SK-N-MC (cell line): ENCODE measurements at places on chromosomes 13 and 19.

GRCh38 chr19:50717026-50717723, 2.4 kb downstream of the SHANK1 start:
- DNase-seq, result no peak

DNA sequence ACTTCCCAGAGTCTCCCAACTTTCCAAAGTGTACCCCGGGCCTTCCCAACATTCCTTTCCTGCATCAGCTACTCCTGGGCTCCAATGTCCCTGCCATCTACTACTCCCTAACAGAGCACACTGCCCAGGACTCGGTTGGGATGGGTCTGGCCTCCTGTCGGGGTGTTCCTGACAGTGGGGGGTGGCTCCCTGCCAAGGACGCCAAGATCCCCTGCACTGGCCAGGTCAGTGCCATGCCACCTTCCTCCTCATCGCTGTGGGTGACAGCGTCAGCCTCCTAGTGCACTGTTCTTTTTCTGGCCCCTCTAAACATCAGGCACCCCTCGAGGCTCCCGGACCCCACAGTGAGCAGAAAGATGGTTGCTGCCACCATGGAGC, 13.8 kb downstream of the EPS15L1 start:
- no peak for DNase-seq

DNA sequence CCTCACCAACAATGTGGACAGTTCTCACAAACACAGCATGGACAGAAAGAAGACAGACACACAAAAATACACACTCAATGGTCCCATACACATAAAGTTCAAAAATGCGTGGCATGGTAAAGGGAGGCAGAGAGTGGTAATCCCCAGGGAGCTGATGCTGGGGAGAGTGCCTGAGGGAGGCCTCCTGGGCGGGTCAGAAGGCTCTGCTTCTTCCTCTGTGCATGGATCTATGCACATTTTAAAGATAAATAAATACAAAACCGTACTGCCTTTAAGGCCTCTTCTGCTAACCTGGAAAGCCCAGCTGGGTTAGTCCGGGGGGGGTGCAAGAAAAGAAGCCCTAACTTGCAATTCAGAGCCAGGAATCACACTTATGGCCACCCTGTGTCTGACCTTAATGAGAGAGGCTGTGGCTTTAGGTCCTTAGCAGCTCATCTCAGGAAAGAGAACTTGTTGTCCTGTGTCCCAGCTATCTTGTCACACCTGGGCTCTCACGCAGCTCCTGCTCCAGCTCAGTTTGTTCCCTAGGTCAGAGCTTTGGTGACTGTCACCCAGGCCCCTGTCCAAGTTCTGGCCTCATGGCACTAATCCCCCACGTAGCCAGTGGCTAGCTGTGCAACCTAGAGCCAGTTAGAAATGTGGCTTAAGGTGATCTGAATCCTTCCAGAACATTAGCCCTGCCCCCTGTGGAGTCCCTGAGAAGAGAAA, 28.5 kb downstream of the POP4 start:
- DNase-seq, result no peak

GRCh38 chr19:4557971-4558941, 1.2 kb downstream of the SEMA6B start:
- no peak for DNase-seq

GRCh38 chr19:41232686-41233085, 13.7 kb downstream of the AXL start:
- DNase-seq, result no peak

GRCh38 chr13:50070186-50070585, 54.9 kb downstream of the KCNRG start:
- DNase-seq, result no peak

DNA sequence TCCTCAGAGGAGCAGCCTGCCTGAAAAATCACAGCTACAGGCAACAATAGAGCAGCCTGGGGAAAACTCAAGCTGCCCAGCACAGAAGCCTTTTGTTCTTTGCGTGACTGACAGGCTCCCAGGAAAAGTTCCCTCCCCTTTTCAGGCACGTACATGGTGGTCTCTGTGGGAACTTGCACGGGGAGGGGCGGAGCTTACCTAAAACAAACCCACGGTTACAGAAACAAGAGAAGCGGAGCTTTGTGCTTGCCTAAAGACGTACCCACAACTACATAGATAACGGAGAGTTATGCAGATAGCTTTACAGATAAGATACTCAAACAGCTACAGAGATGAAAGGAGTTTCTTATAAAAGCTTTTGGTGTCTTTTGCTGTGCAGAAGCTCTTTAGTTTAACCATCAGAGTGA, 11.4 kb downstream of the ETFB start:
- no peak for DNase-seq

GRCh38 chr13:52179925-52180324, 20.5 kb upstream of the NEK3 start:
- DNase-seq, result no peak

DNA sequence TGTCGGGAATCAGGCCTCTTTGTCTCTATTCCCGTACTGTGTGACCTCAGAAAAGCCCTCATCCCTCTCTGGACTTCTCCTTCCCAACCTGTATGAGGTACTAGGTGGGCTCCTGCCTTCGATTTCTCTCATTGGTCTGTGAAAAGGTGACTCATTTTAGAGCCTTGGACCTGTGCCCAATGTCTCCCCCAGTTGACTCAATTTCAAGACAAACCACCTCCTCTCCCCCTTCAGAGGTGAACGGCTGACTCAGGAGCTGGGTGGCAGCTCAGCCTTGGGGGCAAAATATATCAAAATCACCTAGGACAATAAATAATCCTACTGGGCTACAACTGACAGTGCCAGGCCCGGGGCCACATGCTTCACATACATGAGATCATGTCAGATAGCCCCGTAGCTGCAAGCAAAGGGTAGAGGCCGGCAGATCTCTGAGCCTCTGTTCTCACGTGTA, 630 bp downstream of the COQ8B start:
- no peak for DNase-seq

- DNase-seq, result no peak
These were observed 29.4 kb downstream of the DNM2 start for GRCh38 chr19:10747271-10747670.

DNA sequence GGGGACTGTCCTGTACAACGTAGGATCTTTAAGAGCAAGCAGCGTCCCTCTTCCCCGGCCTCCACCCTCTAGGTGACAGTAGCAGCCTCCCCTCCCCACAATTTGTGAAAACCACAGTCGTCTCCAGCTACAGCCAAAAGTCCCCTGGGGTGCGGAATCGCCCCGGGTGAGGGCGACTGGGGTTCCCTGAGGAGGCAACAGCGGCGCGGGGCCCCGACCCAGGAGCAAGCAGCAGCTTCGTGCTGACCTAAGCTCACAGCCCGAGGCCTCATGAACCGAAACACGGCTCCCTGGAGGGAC, 322 bp downstream of the ZNF558 start:
- DNase-seq, result no peak

DNA sequence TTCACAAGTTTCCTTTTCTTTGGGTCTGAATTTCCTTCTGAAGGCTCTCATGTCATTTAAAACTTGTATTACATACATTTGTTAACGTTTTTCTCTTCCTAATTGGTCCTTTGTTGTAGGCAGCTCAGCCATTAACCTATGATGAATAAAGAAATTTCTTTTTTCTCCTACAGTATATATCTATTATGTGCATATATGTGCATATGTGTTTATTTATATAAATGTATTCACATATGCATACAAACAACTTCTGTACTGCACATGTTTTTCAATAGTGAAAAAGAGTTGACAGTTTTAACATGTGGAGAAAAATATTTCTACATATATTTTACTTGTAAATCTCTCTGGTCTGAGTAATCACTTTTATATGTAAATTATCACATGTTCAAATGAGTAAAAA, 1674.9 kb upstream of the PCDH20 start:
- no peak for DNase-seq

- no peak for DNase-seq
These were observed 47.0 kb downstream of the ESD start for GRCh38 chr13:46749951-46750350.

DNA sequence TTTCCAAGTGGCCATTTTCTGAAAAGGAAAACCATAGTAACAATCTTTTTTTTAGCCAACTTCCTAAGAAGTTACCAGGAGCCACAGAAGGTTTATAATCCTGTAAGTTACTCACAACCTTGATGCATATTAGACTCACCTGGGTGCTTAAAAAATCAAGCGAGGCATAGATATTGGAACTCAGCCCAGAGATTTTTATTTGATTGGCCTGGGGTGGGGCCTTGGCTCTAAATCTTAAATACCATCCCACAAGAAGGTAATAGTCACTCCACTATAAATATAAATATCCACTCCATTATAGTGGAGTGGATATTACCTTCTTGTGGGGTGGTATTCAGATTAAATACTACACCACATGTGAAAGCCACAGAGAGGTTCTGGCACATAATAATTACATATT, 429.6 kb downstream of the RFC3 start:
- DNase-seq, result no peak

GRCh38 chr13:58085819-58086218, 454.3 kb downstream of the PCDH17 start:
- no peak for DNase-seq

DNA sequence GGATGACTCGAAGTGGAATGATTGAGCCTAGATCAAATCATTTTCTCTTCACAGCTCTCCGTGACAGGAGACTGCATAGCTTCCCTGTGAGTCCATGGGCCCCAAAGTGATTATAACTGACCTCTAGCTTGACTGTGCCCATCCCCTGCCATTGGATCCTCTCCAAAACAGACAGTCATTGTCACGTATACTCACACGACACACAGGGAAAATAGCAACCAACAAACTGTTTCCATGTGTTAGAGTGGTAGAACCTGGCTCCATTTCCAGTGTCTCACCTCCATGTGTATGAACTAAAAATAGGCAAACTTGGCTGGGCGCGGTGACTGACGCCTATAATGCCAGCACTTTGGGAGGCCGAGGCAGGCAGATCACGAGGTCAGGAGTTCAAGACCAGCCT, 48.8 kb upstream of the NPAS1 start:
- no peak for DNase-seq

DNA sequence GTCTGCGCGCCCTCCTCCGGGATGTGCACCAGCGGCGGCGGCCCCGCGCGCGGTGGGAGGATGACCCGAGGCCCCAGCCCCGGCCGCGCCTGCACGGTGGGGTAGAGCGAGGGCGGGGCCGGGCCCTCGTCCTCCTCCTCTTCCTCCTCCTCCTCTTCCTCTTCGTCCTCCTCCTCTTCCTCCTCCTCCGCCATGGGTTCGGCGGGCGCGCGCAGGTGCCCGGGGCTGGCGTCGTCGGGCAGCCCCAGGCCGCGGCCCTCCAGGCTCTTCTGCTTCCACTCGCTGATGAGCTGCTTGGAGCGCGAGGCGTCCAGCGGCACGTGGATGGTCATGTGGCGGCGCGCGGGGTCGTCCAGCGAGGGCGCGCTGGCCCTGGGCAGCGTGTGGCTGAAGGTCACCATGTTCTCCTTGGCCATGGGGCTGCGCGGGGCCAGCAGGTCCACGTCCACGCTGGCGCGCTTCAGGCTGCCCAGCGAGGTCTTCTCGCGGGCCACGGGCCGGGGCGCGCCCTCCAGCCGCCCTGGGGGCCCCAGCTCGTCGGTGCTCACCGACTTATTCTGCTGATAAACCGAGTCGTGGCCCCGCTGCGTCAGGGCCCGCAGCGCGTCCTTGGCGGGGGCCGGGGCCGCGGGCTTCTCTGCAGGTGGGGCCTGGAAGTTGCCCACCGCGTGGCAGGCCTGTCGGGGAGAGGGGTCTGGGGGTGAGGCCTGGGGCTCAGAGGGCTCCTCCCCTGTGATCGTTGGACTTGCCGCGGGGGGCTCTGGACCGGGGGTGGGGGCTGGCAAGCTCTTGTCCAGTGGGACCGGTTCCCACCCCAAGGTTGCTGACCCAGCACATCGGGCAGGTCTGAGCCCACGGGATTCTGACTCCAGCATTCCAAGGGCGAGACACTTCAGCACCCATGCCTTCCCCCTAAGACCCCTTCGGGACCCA, 8.3 kb downstream of the PLPPR3 start:
- no peak for DNase-seq

DNA sequence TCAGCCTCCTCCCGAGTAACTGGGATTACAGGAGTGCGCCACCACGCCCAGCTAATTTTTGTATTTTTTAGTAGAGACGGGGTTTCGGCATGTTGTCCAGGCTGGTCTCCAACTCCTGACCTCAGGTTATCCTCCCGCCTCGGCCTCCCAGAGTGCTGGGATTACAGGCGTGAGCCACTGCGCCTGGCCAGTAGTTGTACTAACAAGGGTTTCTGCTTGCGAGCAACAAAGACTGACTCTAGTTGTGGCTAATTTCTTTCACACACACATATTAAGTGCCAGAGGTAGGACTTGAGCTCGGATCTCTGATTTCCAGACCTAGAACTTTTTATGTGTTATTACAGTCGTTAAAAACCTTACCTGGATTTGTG, 635 bp upstream of the PCCA start:
- no peak for DNase-seq

- no peak for DNase-seq
These were observed 63.9 kb downstream of the DLEU7 start for GRCh38 chr13:50779443-50780200.

DNA sequence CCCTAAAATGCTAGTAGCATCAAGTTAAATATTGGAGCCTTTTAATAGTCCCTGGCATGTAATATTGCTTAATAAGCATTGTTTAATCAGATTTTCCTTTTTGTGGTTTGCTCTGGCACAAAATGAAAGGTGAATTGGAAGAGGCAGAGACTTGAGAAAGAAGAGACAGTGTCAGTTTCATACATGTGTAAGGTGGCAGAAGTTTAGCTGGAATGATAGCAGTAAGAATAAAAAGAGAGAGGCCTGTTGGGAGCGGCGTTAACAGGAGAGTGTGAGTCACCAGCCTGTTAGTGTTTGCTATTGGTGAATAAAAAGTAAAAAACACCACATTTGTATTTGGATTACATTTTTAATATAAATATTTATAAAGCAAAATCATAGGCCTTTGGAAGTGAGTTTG, 145.3 kb downstream of the PDS5B start:
- DNase-seq, result no peak

GRCh38 chr19:54952591-54953344, 5.4 kb upstream of the NLRP7 start:
- DNase-seq, result no peak

- DNase-seq, result no peak
These were observed 235.5 kb downstream of the TEX29 start for GRCh38 chr13:111555903-111556302.

- no peak for DNase-seq
These were observed 16.7 kb upstream of the COLGALT1 start for GRCh38 chr19:17538684-17539237.

DNA sequence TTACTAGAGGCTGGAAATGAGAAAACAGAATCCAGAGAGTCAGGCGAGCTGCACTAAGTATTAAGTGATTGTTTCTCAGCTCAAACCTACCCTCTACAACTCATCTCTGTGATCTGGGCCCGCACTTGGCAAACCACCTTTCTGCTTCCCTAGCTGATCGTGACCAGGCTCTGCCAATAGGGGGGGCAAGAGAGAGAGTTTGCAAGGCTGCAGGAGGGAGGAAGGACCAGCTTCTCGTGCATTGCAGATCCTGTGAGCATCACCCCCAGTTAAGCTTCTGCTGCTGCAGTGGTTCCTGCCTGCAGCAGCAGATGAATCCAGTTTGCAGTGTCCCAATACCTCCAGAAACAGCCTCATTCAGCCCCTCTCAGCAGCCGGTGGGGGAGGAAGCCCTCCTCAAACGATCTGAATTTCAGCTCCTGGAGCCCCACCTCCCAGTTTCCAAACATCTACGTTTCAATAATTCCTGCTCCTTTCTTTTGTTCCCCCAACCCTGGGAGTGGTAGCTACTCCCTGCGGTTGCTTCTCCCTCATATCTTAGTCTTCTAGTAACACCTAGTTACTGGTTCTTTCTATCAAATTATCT, 20.0 kb downstream of the XRCC1 start:
- no peak for DNase-seq
